Stimulated activated CD8-positive, alpha-beta memory T cell treated with anti-CD3 and anti-CD28 coated beads, Interleukin-4, amount 100 ng/mL, for 48 hours (primary cell): ENCODE measurements at places on chromosomes 16 and 17.
A peak's percentile ranks its signal among the peaks of the same experiment; 100 is the strongest.

- no peak for DNase-seq
These were observed 60.0 kb downstream of the HS3ST3B1 start for GRCh38 chr17:14360856-14361255.

- no peak for DNase-seq
These were observed 5.3 kb upstream of the DDX52 start for GRCh38 chr17:37648555-37648954.

DNA sequence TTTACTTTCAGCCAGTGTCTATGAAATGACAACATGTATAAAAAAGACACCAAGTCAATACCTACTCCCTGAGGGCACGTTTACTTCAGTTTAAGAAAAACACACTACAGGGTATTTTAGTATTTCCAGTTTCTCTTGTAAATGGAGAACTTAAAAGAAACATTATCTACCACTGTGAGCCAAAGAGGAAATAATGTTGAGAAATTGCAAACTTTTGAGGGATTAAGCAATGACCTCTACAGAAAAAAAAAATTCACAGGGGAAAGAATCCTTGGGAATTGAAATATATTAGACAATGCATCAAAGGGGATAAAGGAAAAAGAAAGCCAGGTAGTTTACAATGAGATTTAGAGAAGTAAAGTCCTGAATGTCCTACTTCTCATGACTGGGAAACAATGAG lies 126.0 kb downstream of the KCNJ2 start:
- no peak for DNase-seq

DNA sequence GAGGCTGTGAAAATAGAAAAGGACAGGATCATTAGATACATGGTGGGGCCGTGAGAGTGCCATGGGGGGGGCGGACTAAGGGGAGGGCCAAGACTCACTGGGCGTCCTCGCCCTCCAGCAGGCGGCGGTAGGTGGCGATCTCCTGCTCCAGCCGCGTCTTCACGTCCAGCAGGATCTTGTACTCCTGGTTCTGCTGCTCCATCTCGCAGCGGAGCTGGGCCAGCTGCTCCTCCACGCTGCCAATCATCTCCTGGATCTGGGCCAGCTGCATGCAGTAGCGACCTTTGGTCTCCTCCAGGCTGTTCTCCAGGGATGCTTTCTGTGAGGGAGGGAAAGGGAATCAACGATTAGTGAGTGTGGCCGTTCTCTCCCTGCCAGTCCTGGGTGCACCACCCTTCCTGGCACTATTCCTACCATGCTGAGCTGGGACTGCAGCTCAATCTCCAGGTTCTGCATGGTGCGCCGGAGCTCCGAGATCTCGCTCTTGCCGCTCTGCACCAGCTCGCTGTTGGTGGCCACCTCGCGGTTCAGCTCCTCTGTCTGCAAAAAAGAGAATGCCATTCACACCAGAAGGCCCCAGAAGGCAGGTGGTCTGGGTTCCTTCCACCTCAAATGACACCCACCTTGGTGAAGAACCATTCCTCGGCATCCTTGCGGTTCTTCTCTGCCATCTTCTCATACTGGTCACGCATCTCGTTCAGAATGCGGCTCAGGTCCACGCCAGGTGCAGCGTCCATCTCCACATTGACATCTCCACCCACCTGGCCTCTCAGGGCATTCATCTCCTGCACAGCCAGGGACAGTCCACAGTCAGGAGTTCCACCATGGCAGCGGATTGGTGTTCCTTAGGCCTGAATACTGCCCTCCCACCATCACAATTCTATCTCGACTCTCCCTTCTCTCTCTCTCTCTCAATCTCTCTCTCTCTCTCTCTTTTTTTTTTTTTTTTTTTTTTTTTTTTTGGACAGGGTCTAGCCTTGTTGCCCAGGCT lies 3.3 kb downstream of the KRT14 start:
- no peak for DNase-seq

- DNase-seq: peak; percentile 95
These were observed 19.3 kb upstream of the ADGRG3 start for GRCh38 chr16:57648581-57649442.

DNA sequence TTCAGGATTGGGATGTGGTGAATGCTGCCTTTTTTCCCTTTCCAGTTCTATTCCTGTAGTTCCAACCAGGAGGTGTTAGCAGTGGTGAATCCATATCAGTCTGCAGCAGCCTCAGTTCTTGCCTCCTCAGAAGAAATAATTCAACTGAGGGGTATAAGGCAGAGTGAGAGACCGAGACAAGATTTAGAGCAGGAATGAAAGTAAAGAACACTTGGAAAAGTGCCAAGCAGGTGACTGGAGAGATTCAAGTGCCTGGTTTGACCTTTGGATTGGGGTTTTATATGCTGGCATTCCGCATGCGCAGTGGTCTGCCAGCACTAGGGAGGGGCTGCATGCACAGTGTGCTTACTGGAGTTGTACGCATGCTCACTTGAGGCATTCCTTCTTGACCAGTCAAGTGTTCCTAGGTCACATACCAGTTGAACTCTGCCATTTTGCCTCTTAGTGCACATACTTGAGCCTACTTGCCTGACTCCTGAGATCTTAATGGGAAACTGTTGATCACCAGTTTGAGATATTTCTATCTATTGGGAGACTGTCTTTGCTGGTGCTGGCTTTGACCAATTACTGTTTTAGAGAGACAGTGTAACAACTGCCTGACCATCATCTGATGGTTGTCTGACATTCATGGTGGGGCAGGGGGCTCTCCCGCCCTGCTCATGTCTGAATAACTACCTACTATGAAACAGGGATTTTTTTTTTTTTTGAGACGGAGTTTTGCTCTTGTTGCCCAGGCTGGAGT lies 680 bp upstream of the CCL15 start:
- DNase-seq: no peak

- DNase-seq: no peak
These were observed 82.3 kb downstream of the ARHGAP23 start for GRCh38 chr17:38510421-38511149.

DNA sequence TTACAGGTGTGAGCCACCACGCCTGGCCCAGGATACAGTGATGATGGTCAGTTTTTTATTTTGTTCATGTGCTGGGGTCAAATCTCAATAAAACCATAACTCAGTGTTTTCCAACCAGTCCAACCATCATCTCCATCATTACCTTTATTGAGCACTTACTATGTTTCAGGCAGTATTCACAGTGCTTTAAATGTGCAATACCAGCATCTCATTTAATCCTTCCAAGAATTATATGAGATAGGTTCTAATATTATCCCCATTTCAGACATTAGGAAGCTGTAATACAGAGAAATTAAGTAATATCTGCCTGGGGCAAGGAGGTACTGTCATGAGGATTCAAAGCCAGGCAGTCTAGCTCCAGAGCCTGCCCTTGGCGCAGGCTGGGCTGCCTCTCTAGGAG lies 36.9 kb upstream of the TANGO6 start:
- no peak for DNase-seq

- DNase-seq: peak; percentile 44
These were observed 615 bp downstream of the PRPSAP1 start for GRCh38 chr17:76353004-76353598.

GRCh38 chr17:40372031-40372430 lies 7.5 kb upstream of the GJD3 start:
- DNase-seq: no peak

DNA sequence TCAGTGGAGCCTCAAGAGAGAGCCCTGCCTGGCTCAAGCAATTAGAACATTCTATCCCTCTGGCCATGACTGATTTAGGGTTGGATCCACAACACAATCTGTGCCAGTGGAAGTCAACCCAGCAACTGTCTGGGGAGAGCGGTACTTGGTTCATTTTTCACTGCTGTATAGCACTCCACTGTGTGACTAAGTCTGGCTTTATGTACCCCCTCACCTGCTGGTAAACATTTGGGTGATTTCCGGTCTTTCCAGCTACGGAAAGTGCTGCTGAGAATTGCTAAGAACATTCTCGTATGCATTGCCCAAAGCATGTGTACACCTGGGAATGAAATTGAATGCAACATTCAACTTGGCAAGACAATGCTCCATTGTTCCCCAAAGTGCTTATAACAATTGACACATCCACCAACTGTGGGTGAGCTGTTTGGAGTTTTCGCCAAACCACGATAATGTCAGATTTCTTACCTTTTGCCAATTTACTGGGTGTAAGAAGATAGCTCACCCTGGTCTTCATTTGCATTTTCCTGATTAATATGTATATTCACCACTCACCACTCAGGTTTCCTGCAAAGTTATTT lies 63.5 kb upstream of the MED9 start:
- DNase-seq: no peak

DNA sequence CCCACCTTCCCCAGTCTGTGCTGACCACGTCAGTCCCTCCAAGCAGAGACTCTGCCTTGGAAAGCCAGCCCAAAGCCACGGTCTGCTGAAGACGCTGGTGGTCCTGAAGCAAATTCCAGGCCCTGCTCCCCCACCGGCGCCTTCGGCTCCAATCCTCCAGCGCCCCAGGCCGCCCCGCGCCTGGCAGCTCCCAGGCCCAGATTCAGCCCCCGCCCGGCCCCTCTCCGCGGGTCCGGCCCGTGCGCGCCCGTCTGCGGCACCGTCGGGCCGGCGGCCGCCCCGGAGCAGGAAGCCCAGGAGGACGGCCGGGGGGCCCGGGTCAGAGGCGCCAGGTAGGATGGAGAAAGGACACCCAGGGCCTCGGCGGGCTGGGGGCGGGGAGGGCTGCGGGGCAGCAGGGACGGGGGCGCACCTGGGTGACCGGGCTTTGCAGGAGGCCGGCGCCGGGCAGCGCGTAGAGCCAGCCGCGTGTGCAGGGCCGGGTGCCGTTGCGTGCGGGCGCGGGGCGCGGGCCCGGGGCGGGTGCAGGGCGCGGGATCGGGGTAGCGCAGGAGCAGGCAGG lies 594 bp upstream of the SLC22A31 start:
- no peak for DNase-seq

DNA sequence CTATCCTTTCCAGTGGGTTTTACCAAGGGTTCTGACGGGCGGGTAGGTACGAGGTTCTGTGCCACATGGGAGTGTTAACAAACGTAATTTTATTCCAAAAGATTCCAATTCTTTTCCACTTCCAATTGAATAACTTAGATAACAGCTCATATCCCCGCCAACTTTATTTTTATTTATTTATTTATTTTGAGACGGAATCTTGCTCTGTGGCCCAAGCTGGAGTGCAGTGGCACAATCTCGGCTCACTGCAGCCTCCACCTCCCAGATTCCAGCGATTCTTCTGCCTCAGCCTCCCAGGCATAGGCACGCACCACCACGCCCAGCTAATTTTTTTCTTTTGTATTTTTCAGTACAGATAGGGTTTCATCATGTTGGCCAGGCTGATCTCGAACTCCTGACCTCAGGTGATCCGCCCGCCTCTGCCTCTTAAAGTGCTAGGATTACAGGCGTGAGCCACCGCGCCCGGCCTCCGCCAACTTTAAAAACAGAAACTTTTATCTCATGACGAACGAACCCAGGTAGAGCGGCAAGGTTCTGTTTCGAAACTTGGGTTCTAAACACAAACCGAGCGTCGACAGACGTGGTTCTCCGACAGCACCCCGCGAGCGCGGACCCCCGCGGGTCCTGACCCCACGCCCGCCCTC lies 613 bp downstream of the ECI1 start:
- peak; percentile 61 for DNase-seq

DNA sequence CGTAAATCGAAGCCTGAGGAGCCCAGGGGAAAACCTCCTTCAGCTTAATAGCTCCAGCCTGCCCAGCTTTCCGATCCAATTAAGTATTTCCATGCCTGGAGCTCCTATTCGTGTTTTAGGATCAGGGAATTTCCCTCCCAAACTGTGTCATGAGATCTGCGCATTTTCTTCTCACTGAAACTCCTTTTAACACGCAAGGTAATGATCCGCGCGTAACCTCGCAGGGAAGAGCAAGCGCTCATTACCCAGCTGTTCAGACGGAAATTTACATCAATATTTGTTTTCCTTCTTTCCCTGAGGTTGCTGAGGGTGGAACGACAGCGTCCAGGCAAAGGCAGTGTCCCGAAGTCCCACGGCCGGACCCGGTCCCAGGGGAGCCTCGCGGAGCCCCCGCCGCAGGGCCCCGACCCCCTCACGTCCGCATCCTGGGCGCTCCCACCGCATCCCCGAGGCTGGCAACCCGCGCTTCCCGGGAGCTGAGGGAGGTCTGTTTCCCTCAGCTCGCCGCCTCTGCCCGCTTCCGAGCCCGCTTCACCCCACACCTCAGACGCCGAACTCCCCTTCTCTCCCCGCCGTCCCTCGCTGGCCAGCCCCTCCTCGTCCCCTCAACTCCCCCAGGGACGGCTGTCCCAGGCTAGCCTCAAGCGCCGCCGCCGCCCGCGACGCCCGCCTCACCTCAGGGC lies 415 bp downstream of the ABCA5 start:
- DNase-seq: peak; percentile 24

DNA sequence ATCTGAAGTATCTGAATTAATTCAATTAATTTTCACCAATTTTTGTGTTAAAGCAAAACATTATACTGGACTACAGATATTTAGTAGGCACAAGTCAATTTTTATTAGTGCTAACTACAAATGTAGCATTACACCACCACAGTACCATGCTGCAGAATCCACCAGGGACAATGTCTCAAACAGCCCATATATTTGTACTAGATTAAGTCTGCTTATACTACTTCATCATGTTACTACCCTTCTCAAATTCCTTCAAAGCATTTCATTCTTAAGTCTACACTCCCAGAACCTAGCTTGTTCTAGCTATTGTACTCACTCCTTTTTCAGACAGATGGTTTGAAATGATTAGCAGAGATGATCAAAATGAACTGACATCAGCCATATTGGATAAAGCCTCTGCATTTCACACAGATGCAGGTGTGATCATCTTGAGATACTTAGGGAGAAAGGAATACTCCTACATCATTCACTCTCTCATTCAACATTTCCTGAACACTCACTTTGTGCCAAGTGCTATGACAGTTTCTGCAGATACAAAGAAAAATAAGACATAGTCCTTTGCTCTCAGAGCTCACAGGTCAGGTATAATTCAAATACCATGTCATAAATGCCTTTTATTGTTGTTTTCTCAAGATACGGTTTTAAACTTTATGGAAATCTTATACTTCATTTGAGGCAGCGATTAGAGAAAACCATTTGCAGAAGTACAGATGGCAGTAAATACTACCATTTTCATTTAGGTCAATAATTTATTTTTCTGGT lies 47.7 kb downstream of the SMURF2 start:
- no peak for DNase-seq

DNA sequence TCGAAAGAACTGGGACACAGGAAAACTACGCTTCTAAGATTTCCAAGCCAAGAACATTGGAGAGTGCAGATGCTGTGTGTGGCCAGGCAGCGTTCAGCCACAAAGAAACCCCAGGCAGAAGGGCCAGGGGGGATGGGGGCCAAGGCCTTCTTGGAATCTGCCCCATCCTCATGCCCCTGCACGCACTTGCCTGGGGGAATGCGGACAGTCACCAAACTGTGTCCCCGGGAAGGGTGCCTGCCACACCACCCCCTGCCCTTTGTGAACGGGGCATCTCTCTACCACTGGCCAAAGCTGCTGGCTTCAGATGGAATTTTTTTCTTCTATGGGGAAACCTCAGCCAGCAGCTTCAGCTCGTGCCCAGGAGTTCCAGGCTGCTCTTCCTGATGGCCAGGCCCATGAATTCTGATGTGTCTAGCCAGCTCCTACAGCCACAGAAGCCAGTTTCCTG lies 32.0 kb upstream of the DNAH17 start:
- DNase-seq: no peak

- DNase-seq: no peak
These were observed 174.3 kb downstream of the ENGASE start for GRCh38 chr17:79248843-79249493.
